Activated CD8-positive, alpha-beta memory T cell treated with anti-CD3 and anti-CD28 coated beads for 4 hours (primary cell): ENCODE measurements at places on chromosomes 16 and 17.
A peak's percentile ranks its signal among the peaks of the same experiment; 100 is the strongest.

DNA sequence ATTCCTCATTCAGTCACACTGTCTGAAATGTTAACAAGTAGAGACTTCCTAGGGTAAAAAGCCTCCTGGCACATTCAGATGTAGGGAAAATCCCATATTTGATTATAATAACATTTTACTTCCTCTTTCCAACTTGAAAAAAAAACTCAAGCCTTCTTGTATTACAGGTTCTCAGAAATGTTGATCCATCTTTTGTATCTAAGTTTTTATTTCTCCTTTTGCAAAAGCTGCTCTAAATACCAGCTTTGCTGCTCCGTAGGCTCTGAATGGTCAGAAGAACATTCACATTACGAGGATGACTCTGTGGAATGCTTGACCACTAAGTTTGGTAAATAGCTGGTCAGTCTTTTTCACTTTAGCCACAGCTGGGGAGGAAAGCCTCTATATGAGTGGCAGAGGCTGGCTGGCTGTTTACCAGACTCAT lies 13.2 kb upstream of the HEATR6 start:
- DNase-seq: no peak

GRCh38 chr16:66701026-66701425 lies 4.5 kb upstream of the CMTM4 start:
- no peak for DNase-seq

DNA sequence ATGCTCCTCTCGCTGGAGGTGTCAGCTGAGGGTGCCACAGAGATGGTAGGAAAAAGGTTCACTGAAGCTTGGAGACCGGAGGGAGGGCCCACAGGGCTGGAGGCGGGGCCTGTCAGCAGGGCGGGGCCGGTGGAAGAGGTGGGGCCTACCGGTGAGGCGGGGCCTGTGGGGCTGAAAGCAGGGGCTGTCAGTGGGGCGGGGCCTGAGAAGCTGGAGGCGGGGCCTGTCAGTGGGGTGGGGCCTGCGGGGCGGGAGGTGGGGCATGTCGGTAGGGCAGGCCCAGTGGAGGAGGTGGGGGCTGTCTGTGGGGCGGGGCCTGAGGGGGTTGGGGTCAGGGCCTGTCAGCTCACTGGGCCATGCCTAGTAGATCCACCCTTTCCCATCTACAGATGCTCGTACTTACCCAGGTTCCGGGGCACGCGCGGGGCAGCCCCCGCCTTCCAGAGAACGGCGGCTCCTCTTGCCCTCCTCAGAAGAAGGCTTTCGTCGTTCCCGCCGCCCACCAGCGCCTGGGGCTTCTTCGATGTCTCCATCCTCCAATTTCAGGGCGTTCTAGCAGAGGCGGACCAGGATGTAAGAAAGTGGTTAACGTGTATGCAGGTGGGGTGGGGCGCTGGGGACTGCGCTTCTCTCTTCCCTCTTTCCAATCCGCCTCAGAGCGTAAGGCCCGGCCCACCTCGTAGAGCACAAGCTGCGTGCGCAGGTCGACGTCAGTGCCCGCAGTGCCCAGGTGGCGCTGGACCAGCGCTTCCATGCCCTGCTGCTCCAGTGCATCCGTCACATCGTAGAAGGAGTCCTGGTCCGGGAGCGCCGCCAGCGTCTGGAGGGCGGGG lies 9.8 kb downstream of the TMEM208 start:
- DNase-seq: peak; percentile 31

- DNase-seq: no peak
Observed at GRCh38 chr17:42431758-42432161, 8.7 kb upstream of the CAVIN1 start.

GRCh38 chr17:78912082-78912481 lies 9.1 kb upstream of the CEP295NL start:
- no peak for DNase-seq

DNA sequence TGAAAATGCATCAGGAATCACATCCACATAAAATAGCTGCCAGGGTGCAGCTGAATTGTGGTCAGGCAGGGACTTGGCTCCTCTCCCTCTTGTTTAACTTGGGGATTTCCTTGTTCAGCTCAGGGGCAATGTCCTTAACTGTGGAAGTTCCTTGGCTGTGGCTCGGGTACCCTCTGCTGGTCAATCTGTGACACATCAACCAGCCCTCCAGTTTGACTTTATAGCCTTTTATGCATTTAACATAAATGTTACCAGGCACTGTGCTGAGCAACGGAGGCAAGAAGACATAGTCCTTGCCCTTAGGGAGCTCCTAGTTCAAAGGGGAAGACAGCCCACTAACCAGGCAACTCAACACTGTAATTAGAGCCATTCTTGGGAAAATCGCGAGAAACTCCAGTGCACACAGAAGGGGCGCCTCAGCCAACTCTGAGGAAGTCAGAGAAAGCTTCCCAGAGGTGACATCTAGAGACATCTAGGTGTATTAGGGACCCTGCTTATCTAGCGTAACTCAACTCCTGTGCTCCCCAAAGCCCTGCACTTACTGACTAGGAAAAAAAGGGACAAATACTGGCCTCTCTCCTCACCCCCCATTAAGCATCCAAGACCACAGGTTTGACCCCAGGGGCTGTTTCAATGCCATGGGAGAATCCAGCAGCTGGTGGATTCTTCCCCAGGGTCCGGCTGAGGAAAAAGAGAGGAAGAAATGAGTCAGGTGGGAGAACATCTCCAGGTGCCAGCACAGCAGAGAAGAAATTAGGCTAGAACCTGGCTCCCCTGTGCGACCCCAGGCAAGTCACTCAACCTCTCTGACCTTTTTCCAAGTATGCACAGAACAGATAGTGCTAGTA lies 17.3 kb upstream of the EEF2K start:
- peak; percentile 48 for DNase-seq

- DNase-seq: no peak
Observed at GRCh38 chr17:2383628-2384167, 17.2 kb downstream of the MNT start.

GRCh38 chr17:77028900-77029299 lies 111.9 kb upstream of the SEC14L1 start:
- no peak for DNase-seq

- DNase-seq: no peak
Observed at GRCh38 chr16:30368122-30368791, 2.0 kb downstream of the TBC1D10B start.

DNA sequence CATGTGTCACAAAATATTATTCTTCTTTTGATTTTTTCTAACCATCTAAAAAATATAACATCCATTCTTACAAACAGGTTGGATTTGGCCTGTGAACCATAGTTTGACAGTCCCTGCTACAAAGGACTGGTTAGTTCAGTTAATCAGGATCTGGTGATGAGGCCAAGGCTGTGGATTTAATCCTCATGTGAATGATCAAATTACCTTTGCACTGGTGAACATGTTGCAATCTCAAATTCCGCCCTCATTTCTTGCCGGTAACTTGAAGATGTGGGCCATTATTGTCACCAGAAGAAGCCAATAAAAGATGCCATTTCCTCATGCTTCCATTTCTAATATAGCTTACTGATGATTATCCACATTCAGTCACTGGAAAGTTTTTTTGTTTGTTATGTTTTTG lies 35.3 kb upstream of the YPEL2 start:
- no peak for DNase-seq

GRCh38 chr17:69918164-69918563 lies 156.9 kb upstream of the KCNJ16 start:
- no peak for DNase-seq

GRCh38 chr17:79777894-79778503 lies at the start of gene CBX2:
Gene CBX2 (plus strand): TSS chr17:79778148. CDS start chr17:79778236, 88 bp downstream.
- peak; percentile 68 for DNase-seq

DNA sequence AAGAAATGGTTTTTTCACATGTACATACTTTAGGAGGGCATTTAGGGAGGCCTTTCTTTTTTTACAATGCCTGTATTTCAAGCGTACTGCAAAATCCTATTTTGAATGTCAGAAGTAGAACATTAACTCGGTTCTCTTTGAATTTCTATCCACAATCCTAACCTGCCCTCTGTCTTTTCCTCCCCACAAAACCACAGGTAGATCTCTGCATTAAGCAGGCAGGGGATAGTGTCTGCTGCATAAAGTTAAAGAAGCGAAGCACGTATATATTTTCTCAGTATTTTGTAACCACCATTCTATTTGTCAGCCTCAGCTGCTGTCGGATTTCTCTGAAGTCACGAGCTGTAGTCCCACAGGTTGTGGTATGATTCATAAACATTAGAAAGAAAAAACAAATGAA lies 137.5 kb downstream of the SHISA6 start:
- DNase-seq: no peak

- no peak for DNase-seq
Observed at GRCh38 chr17:34305606-34306005, 13.6 kb upstream of the CCL8 start.

- DNase-seq: no peak
Observed at GRCh38 chr17:34406226-34406625, 43.2 kb upstream of the CCL1 start.

GRCh38 chr17:4522661-4523060 lies 24.0 kb downstream of the SPNS2 start:
- DNase-seq: no peak

DNA sequence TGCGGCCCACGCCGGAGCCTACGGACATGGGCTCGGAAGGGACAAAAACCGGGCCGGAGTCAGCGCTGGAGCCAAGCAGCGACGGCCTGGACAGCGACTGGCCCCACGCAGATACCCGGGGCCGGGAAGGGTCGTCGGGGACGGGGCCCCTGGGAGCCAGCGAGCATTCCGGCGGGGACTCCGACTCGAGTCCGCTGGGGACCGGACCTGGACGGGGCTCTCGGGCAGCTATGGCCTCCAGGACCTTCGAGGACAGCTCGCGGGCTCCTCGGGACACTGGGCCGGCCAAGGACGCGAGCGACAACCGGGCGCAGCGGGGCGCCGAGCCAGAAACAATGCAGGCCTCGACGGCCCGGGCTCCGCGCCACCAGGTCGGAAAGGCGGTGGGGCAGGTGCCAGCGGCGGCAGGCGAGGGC lies 1.0 kb downstream of the MYO15B start:
- no peak for DNase-seq

- no peak for DNase-seq
Observed at GRCh38 chr17:13749166-13749890, 147.6 kb upstream of the HS3ST3A1 start.

GRCh38 chr17:37465069-37465616 lies 24.5 kb upstream of the DUSP14 start:
- no peak for DNase-seq

DNA sequence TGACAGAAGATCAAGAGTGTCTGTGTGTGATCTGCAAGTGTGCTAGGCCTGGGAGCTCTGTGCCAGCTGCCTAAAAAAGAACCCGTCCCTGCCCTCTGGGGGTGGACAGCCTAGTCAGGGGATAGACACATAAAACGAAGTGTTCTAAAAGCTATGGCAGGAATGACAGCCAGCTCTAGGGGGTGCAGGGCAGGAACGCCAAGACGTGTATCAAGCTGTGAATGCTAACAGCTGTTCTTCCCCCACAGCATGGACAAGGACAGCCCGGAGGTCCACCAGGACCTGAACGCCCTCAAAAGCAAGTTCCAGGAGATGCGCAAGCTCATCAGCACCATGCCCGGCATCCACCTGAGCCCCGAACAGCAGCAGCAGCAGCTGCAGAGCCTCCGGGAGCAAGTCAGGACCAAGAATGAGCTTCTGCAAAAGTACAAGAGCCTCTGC lies 5.1 kb downstream of the RASD1 start:
- no peak for DNase-seq

DNA sequence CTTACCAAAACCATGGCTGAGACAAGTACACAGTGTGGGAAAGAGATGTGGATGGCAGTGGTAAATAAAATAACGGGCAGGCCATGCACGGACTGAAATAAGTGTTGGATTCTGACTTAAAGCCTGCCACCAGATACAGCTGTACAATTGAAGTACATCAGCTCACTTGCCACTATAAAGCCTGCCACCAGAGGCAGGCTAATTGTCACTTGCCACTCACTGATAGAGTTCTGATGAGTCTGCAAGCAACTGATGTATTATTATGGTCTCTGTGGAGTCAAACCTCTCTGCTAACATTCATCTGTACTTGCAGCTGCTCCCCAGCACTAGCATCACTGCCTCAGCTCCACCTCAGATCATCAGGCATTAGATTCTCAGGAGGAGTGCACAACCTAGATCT lies 93.0 kb downstream of the CYTH1 start:
- no peak for DNase-seq

- DNase-seq: no peak
Observed at GRCh38 chr17:7992516-7992915, 9.9 kb upstream of the GUCY2D start.

DNA sequence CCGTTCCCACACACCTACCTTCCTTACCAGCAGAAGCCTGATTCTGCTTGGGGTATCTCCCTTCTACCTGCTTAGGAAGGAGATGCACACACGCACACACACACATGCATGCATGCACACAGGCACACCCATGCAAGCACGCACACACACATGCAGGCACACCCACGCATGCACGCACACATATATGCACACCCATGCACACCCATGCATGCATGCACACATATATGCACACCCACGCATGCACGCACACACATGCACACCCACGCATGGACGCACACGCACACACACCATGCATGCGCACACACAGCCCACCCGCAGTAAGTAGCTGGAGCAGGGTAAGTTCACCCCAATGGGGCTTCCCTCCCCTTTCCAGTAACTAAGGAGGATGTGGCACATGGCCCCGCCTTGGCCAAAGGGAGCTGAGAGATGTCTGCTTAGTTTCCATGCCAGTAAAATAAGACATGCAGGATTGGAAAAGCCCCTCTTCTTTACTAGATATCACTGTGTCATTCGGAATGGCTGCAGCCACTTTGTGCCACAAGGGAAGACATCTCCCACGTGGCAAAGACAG lies 33.7 kb downstream of the ADCY9 start:
- no peak for DNase-seq

DNA sequence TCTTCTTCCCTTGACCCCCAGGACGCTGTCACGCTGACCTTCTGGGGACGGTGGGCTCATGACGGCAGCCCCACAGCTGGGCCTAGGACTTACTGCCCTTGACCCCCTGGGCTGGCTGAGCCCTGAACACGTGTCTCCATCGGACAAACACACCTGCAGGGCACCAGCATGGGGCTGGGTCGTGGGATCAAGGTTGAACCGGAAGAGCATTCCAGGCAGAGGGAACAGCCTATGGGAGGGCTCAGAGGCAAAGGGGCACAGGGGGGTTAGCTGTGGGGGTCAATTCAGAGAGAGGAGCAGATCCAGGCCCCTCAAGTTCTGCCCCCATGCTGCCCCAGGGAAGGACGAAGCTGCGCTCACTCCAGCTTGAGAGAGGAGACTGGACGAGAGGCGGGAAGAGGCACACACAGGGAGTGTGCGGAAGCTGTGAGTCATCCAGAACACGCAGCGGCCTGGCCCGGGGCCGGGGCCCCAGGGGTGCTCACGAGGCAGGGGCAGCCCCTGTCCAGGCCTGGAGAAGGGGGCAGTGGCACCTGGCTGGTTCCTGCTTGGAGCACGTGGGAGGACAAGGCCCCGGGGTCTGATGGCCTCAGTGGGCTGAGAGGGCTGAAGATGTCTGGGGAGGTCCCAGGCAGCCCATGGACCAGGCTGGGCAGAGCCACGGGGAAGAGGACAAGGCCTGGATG lies 9.9 kb downstream of the SSTR5 start:
- no peak for DNase-seq

GRCh38 chr17:36993227-36993626 lies 44.5 kb downstream of the AATF start:
- DNase-seq: no peak

DNA sequence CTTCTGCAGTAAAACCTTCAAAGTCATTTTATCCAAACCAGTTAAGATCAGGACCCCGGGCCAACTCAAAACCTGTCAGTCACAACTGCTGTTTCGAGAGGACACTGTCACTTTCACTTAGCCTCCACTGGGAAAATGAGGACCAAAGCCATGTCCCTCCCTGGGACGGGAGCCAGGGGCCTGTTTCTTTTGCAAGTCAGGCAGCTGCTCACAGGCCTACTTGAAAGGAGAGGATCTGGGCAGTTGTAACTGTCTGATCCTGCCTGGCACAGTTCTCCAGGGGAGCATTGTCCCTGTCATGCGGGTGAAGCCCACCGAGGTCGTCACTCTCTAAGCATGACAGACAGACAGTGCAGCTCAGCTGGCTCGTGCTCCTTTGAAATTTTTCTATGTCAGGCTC lies 276.2 kb downstream of the NPIPA8 start:
- DNase-seq: no peak
